Activated CD8-positive, alpha-beta memory T cell treated with anti-CD3 and anti-CD28 coated beads, Interleukin-2, amount 10 ng/mL, durations not matched to agents 7 days and 5 days (primary cell): ENCODE measurements at places on chromosomes 11 and 22.

DNA sequence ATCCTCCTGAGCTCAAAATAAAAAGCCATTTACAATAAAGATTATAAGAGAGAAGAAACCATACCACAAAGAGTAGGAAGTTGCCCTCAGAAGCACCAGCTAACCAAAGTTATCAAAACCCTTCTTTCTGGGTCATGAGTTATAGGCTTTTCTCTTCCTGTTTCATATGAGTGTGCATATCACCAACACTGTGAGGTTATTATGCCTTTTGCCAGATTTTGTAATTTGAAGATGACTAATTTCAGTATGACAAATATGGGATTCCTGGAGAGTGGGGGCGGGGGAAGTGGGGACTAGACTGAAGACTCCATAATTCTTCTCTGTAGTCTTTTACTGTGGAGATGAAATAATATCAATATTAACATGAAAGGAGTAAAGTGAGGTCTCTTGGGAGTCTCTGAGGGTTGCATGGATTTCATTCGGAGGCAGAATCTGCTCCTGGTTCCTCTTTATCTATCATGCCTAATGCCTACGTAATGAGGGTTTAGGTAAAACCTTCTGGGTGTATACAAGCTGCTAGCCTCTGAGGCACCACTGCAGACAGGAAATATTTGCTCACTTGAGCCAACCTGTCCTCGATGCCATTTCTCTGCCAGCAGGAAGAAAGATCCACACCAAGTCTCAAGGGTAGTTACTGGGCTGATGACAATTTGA is 2.1 kb downstream of the LPXN start:
- peak overlapping the region; percentile 95 for H3K27ac ChIP-seq
- DNase-seq, result peak; percentile 69
- H3K27me3 ChIP-seq, result no peaks in the 10 kb centered on the region

GRCh38 chr11:114762408-114762807 is 84.1 kb downstream of the NXPE2 start:
- no peak overlapping the region for H3K4me3 ChIP-seq
- H3K36me3 ChIP-seq, result no peaks in the 10 kb centered on the region
- no peak overlapping the region for H3K27ac ChIP-seq
- H3K27me3 ChIP-seq, result peaks cover 2% of the 10 kb centered on the region

DNA sequence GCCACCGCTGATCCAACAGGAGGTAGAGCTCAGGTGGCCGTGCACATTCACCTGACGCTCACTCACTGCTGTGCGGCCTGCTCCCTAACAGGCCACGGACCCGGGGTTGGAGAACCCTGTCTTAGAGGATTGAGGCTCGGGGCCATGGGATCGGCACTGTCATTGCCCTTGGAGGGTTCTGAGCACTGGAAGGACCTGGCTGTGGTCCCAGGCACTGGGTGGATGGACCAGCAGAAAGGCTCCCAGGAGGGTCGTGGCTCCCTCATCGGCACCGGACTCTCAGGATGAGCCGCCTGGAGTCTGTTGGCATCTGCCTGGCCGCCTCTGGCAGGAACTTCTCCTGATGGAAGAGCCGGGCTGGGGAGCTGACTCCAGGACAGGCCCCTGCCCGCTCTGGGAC is 6.5 kb downstream of the KCNQ1 start:
- H3K4me3 ChIP-seq, result no peak overlapping the region
- no peak overlapping the region for H3K27ac ChIP-seq
- DNase-seq, result no peak
- no peaks in the 10 kb centered on the region for H3K36me3 ChIP-seq
- H3K4me1 ChIP-seq, result peaks cover 13% of the 10 kb centered on the region

DNA sequence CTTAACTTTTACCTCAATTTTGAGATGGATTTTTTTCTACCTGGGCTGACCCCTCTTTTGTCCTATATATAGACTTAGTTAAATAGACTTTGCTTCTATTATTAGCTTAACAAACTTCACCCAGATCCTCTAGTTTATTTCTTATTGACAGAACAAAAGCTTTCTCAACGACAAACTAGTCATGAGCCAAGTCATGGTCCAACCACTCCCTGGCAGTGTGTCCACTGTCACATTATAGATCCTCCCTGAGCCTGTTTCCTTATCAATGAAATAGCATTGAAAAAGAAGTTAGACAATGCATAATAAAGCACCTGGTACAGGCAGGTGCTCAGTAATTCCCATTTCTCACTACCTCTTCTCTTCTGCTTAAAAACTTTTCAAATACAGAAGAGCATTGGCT is 155.1 kb downstream of the SPON1 start:
- no peaks in the 10 kb centered on the region for H3K36me3 ChIP-seq
- peaks cover 8% of the 10 kb centered on the region for H3K4me1 ChIP-seq
- H3K27me3 ChIP-seq, result peaks cover 3% of the 10 kb centered on the region
- no peak overlapping the region for H3K27ac ChIP-seq
- DNase-seq, result no peak

- H3K27ac ChIP-seq, result no peak overlapping the region
- H3K36me3 ChIP-seq, result no peaks in the 10 kb centered on the region
- H3K27me3 ChIP-seq, result peaks cover 35% of the 10 kb centered on the region
- H3K4me1 ChIP-seq, result peaks cover 9% of the 10 kb centered on the region
Measured at GRCh38 chr11:117706322-117706814, 90.6 kb downstream of the DSCAML1 start.

GRCh38 chr11:131691181-131692041 is 321.0 kb downstream of the NTM start:
- peaks cover 10% of the 10 kb centered on the region for H3K27me3 ChIP-seq
- no peaks in the 10 kb centered on the region for H3K36me3 ChIP-seq
- H3K27ac ChIP-seq, result no peak overlapping the region
- no peak for DNase-seq

DNA sequence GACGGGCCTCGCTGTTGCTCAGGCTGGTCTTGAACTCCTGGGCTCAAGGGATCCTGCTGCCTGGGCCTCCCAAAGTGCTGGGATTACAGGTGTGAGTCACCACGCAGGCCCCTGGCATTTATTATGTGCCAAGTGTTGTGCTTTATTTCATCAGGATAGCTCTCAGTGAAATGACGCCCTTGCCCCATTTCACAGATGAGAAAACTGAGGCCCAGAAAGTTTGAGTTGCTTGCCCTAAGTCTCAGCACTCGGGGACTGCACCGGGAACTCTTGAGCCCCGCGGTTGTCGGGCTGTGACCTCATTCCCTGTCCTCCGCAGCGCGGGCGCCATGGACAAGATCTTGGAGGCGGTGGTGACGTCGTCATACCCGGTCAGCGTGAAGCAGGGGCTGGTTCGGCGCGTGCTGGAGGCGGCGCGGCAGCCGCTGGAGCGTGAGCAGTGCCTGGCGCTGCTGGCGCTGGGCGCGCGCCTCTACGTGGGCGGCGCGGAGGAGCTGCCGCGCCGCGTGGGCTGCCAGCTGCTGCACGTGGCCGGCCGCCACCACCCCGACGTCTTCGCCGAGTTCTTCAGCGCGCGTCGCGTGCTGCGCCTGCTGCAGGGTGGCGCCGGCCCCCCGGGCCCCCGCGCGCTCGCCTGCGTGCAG is 7.3 kb downstream of the USP35 start:
- H3K36me3 ChIP-seq, result peaks cover 7% of the 10 kb centered on the region
- no peaks in the 10 kb centered on the region for H3K27me3 ChIP-seq
- no peak overlapping the region for H3K4me3 ChIP-seq
- peaks cover 15% of the 10 kb centered on the region for H3K4me1 ChIP-seq

DNA sequence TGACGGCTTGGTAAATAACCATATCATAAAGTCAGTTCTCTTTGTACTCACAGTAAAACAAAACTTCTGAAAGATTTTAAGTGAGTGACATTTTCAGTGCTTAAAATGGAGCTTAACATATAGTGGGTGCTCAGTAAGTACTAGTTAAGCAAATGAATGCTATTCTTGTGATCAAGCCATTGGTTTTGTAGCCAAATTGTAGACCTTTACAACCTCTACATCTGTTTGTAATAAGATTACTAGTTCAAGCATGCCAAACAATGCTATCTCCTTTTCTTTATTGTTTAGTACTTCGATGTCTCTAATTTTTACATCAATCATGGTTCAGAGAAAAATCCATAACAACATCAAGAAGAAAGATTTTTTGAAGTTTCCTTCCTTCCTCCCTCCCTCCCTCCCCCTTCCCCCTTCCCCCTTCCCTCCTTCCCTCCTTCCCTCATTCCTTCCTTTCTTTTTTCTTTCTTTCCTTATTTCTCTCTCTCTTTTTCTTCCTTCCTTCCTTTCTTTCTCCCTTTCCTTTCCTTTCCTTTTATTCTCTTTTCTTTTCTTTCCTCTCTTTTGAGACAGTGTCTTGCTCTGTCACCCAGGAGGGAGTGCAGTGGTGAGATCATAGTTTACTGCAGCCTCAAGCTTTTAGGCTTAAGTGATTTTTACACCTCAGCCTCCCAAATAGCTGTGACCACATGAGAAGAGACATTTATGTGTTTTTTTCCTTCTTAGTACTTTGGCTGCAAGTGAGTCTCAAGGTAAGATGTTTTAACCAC is 5.7 kb upstream of the OR51B4 start:
- no peaks in the 10 kb centered on the region for H3K27me3 ChIP-seq
- H3K36me3 ChIP-seq, result no peaks in the 10 kb centered on the region
- no peak for DNase-seq
- H3K4me3 ChIP-seq, result no peak overlapping the region
- no peaks in the 10 kb centered on the region for H3K4me1 ChIP-seq

- no peak overlapping the region for H3K4me3 ChIP-seq
- no peaks in the 10 kb centered on the region for H3K36me3 ChIP-seq
- H3K27me3 ChIP-seq, result no peaks in the 10 kb centered on the region
- no peak for DNase-seq
Measured at GRCh38 chr11:47332791-47333525, 19.5 kb downstream of the MYBPC3 start.

- no peaks in the 10 kb centered on the region for H3K36me3 ChIP-seq
- H3K4me1 ChIP-seq, result peaks cover 17% of the 10 kb centered on the region
- H3K4me3 ChIP-seq, result no peak overlapping the region
- peaks cover 11% of the 10 kb centered on the region for H3K27me3 ChIP-seq
- DNase-seq, result no peak
Measured at GRCh38 chr22:35912658-35913057, 116.0 kb downstream of the RBFOX2 start.

DNA sequence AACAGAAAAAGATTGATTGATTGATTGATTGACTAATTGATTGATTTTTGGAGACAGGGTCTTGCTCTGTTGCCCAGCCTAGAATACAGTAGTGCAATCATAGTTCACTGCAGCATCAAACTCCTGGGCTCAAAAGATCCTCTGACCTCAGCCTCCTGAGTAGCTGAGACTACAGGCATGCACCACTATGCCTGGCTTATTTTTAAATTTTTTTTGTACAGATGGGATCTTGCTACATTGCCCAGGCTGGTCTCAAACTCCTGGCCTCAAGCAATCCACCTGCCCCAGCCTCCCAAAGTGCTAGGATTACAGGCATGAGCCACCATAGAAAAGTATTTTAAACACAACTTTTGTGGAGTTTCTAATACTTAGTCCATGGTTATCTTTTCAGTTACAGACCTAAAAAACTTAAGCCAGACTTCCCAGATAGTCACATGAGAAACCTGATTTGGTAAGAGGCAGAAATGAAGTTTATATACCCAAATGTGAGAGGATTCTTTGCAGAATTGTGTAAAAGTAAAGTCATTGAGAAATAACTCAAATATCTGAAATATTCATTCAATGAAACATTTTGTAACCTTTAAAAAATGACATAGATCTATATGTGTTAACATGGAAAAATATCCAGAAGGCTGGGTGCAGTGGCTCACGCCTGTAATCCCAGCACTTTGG is 186.5 kb downstream of the SWAP70 start:
- H3K27ac ChIP-seq, result no peak overlapping the region
- H3K27me3 ChIP-seq, result no peaks in the 10 kb centered on the region
- H3K4me3 ChIP-seq, result no peak overlapping the region
- peaks cover 7% of the 10 kb centered on the region for H3K36me3 ChIP-seq
- no peaks in the 10 kb centered on the region for H3K4me1 ChIP-seq
- no peak for DNase-seq

GRCh38 chr11:124238512-124238911 is 2.4 kb upstream of the OR8G1 start:
- H3K4me3 ChIP-seq, result no peak overlapping the region
- H3K36me3 ChIP-seq, result no peaks in the 10 kb centered on the region
- H3K27ac ChIP-seq, result no peak overlapping the region
- H3K4me1 ChIP-seq, result no peaks in the 10 kb centered on the region
- no peak for DNase-seq

DNA sequence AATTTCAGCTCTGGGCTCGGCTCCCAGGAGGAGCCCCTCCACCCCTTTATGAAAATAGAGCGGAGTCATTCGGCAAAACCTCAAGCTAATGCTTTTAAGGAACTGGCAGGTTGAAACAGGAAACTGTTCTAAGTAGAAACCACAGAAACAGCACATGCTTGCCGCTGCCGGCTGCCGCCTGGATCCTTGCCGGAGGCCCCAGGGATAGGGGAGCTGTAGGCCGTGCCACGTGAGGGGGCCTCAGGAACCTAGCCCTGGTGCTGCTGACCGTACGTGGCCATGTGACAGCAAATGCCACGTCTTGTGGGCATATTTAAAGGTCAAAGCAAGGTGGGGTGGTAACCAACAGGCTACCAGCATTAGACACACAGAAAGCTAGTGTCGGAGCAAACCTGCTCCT is 77.9 kb upstream of the TIMP3 start:
- H3K36me3 ChIP-seq, result peaks cover 3% of the 10 kb centered on the region
- H3K4me1 ChIP-seq, result peaks cover 23% of the 10 kb centered on the region
- DNase-seq, result peak; percentile 74

GRCh38 chr11:92087725-92088537 is 136.7 kb upstream of the FAT3 start:
- DNase-seq, result no peak
- H3K27me3 ChIP-seq, result no peaks in the 10 kb centered on the region
- no peaks in the 10 kb centered on the region for H3K36me3 ChIP-seq
- no peak overlapping the region for H3K27ac ChIP-seq

DNA sequence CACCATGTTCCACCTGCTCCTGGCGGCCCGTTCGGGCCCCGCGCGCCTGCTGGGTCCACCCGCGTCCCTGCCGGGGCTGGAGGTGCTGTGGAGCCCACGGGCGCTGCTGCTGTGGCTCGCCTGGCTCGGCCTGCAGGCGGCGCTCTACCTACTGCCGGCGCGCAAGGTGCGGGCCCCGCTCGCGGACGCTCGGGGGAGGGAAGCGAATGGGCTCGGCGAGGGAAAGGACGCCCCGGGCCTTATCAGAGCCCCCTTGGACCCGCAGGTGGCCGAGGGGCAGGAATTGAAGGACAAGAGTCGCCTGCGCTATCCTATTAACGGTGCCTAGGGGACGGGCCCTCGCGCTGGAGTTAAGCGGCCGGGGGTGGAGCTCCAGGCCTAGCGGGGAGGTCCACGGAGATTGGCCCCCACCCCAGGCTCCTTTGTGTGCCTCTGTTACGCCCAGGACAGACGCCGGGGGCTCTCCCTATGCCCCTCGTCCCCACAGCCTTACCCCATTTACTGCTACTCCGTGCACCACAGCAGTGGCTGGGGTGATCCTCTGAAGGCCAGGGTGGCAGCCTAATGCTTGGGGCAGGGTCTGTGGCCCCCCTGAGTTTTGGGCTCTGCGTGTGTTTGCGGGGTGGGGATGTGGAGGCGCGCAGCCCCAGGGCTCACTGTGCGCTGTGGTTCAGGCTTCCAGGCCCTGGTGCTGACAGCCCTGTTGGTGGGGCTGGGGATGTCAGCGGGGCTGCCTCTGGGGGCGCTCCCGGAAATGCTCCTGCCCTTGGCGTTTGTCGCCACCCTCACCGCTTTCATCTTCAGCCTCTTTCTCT is 1.1 kb downstream of the TM7SF2 start:
- H3K27me3 ChIP-seq, result no peaks in the 10 kb centered on the region
- peak overlapping the region; percentile 85 for H3K27ac ChIP-seq
- H3K4me3 ChIP-seq, result peak overlapping the region; percentile 80
- DNase-seq, result peak; percentile 84
- peaks cover under 1% of the 10 kb centered on the region for H3K36me3 ChIP-seq
